T-helper 17 cell (primary cell): ENCODE measurements at places on chromosomes 6 and 20. TPM values are rescaled to one million over a fixed set of nuclear protein-coding genes. Genes with fewer than 3 reads are reported as not detected.

DNA sequence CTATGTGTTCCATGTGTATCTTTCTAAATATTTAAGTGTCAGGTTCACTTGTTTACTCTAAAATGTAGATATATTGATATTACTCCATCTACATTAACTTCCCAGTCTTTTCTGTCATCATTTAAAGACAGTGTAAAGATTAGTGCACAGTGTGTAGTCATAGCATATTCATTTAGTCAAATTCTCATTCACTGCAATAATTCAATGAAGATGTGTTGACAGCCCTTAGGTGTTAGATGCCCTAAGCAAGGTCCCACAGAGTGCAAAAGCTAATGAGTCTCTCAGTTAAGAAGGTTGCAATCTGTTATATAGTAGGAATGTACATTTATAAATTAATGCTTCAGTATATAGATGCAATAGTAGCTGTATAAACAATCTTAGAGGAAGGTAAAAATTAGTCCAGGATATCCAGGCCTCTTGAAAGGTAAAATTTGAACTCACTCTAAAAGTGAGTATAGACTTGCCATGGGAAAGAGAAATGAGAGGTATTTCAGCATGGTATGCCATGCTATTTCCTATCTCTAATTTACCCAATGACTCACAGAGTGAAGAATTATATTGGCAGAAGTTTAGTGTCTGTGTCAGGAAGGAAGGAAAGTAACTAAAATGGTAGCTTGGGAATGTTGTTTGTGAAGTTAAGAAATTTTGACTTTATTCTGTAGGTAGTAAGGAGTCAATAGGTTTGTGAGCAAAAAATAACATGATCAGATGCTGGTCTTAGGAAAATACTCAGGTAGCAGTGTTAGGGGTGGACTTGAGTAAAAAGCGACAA lies 969.9 kb upstream of the CITED2 start:
- no peak overlapping the region for H3K27ac ChIP-seq
- no peak overlapping the region for H3K4me3 ChIP-seq
- no peak for DNase-seq
- H3K4me1 ChIP-seq: no peaks in the 10 kb centered on the region
- no peaks in the 10 kb centered on the region for H3K36me3 ChIP-seq

DNA sequence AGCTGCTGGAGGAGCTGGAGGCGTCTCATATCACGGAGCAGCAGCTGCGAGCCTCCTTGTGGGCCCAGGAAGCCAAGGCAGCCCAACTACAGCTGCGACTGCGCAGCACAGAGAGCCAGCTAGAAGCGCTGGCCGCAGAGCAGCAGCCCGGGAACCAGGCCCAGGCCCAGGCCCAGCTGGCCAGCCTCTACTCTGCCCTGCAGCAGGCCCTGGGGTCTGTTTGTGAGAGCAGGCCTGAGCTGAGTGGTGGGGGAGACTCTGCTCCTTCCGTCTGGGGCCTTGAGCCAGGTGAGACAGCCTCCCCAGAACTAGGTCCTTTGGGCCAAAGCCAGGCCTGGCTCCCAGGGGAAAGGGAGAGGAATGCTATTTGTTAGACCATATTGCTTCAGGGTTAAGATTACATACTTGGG lies 31.7 kb downstream of the C20orf173 start:
- peaks cover 31% of the 10 kb centered on the region for H3K36me3 ChIP-seq
- no peaks in the 10 kb centered on the region for H3K27me3 ChIP-seq
- no peak overlapping the region for H3K27ac ChIP-seq

DNA sequence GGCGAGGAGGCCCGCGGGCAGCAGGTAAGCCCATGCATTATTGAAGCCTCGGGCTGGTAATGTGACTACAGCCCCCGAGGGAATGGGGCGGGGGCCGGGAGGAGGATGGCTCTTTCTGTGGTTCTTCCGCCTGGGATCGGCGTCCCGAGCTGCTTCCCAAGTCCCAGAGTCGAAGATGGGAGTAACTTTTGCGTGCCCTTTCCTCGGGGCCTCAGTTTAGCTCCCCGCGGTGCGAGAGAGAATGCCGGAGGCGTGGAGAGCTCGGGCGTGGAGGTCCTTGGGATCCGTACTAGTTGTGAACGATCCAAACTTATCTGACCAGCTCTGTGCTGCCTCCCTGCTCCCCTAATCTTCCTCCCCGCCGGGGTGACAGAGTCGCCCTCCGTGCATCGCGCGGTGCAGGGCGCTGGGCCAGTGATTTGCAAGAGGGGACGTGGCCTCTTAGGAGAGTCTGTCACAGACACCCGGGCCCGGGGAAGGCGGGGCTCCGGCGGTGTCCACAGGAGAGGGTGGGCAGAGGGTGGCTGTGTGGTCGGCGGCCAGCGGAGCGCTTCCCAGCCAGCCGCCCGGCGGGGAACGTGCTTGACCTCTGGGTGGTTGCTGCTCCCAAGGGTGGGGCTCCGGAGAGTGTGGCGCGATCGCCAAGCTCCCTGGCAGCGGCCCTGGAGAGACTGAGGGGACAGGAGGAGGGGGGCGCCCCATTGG lies 815 bp downstream of the UTRN start:
- peak overlapping the region; percentile 63 for H3K27ac ChIP-seq
- H3K27me3 ChIP-seq: peaks cover 14% of the 10 kb centered on the region
- peak overlapping the region; percentile 94 for H3K4me3 ChIP-seq
- H3K36me3 ChIP-seq: no peaks in the 10 kb centered on the region
- DNase-seq: peak; percentile 19
- peaks cover 23% of the 10 kb centered on the region for H3K4me1 ChIP-seq

GRCh38 chr20:17867131-17867925 lies 101.3 kb downstream of the SNX5 start:
- no peak overlapping the region for H3K27ac ChIP-seq
- DNase-seq: no peak
- no peak overlapping the region for H3K4me3 ChIP-seq

GRCh38 chr20:37941332-37941731 lies 38.4 kb downstream of the VSTM2L start:
- no peak overlapping the region for H3K27ac ChIP-seq
- no peak for DNase-seq
- H3K36me3 ChIP-seq: peaks cover 6% of the 10 kb centered on the region
- peaks cover 2% of the 10 kb centered on the region for H3K4me1 ChIP-seq
- no peak overlapping the region for H3K4me3 ChIP-seq

DNA sequence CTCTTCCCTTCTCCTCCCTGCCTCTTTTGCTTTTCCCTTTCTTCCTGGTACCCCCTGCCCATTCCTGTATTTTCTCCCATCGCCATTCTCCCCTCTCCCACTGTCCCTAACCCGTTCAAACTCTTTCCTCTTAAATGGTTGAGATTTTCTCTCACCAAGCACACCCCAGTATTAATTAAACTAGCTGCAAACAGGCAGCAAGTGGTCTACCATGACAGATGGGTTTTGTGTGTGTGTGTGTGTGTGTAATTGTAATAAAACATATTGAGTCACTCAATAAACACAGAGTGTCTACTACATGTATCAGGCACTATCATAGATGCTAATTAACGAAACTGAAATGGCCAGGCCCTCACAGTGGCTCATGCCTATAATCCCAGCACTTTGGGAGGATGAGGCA lies 6.7 kb downstream of the RAET1E start:
- peaks cover 21% of the 10 kb centered on the region for H3K27me3 ChIP-seq
- H3K4me1 ChIP-seq: peaks cover 24% of the 10 kb centered on the region
- no peak for DNase-seq
- no peak overlapping the region for H3K4me3 ChIP-seq
- peaks cover 2% of the 10 kb centered on the region for H3K36me3 ChIP-seq

- no peaks in the 10 kb centered on the region for H3K27me3 ChIP-seq
- H3K4me1 ChIP-seq: no peaks in the 10 kb centered on the region
- no peak overlapping the region for H3K4me3 ChIP-seq
- no peak overlapping the region for H3K27ac ChIP-seq
Observed at GRCh38 chr6:49733680-49734079, 10.5 kb downstream of the CRISP3 start.

DNA sequence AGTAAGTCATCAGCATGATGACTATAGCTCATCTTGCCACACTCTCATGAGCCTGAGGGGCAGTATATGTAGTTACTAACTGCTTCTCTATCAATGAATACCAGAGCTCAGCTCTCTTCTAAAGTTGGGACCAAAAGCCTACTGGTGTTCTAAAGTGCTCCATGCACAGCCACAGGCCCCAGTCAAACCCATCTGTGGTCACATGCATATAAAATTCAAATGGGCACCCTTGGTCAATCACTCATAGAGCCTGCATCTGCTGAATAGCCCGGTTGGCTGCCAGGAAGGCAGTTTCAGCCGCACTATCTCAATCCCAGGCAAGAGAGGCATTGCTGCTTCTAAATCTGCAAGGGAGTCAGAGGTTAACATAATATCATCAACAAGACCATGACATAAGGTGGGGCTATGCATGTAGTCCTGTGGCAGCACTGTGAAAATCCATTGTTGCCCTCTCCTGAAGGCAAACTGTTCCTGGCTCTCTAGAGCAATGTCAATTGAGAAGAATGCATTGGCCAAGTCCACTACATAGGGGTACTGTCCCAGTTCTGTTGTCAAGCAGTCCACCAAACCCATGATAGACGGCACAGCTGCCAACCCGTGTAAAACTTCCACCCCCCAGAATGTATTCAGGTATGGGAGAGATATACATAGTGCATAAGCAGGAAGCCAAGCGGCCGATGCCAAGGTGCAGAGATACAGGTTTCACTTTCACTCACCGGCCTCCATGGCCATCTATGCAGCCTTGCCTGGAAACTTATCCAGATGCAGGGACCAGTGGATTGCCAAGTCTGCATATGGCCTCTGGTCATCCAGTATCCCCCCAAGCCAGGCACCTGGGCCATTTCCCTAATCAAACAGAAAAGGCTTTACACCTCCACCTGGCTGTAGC lies 76.2 kb downstream of the ALDH8A1 start:
- DNase-seq: no peak
- peak overlapping the region; percentile 10 for H3K27ac ChIP-seq
- no peaks in the 10 kb centered on the region for H3K27me3 ChIP-seq
- peaks cover 22% of the 10 kb centered on the region for H3K4me1 ChIP-seq
- H3K36me3 ChIP-seq: no peaks in the 10 kb centered on the region

DNA sequence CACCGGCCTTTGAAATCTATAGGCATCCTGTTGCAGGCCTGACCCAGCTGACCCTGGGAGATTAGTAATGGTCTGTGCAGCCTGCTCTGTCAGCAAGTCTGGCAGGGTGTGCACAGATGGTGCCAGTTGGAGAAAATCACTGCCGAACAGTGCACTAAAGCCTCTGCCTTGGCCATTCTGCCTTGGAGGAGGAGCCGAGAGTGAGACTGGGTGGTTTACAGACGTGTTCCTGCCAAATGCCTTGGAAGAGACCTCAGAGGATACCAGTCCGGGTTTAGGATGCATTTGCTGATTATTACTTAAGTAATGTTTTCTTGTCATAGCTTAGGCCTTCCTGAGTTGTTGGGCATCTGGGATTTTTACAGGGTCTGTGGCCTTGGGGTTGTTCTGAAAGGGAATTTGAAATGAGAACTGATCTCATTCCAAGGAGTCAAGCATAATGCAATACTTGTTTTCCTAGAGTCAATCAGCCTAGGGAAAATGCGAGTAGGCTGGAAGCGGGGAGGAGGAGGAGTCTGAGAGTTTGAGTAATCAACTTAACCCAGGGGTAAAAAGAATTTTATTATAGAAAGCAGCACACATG lies 292.1 kb downstream of the SOX4 start:
- no peak overlapping the region for H3K4me3 ChIP-seq
- DNase-seq: no peak
- H3K27me3 ChIP-seq: no peaks in the 10 kb centered on the region
- no peaks in the 10 kb centered on the region for H3K36me3 ChIP-seq
- no peak overlapping the region for H3K27ac ChIP-seq

DNA sequence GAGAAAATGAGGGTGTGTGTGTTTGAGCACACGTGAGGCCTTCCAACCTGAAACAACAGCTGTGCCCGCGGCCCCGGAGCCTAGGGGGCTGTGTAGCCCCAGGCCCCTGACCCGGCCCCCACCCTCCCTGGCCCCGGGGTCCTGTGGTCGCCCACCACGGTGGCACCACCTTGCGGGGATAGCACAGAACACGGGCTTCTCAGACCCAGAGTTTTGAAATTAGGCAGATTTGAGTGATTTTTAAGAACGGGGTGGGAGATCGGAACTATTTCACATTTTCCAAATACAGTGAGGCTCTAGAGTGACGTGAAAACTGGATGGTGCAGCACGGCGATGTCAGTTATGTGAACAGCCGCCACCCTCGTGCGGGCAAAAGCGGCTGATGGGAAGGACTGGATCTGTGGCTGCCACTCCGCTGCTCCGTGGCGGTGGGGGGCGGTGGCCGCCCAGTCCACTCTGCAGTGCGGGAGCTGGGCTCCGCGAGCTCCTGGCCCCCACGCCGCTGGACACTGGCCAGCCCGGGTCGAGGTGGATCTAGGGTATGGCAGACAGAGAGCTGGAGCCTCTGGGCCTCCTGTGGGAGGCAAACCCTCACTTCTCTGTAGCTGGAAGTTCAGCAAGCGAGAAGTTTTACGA lies 17.3 kb upstream of the BHLHE23 start:
- peaks cover 6% of the 10 kb centered on the region for H3K4me1 ChIP-seq
- H3K4me3 ChIP-seq: no peak overlapping the region
- no peak for DNase-seq

GRCh38 chr20:5863040-5863833 lies 87.1 kb downstream of the TRMT6 start:
- H3K36me3 ChIP-seq: peaks cover 2% of the 10 kb centered on the region
- H3K27ac ChIP-seq: peak overlapping the region; percentile 61
- DNase-seq: no peak

DNA sequence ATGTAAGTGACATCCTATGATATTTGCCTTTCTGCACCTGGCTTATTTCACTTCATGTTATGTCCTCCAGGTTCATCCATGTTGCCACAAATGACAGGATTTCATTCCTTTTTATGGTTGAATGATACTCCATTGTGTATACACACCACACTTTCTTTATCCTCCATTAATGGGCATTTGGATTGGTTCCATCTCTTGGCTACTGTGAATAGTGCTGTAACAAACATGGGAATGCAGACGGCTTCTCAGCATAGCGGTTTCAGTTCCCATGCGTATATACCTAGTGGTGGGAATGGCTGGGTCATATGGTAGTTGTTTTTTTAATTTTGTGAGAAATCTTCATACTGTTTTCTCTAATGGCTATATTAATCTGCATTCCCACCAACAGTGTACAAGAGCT lies 14.8 kb downstream of the MTHFD1L start:
- no peak overlapping the region for H3K4me3 ChIP-seq
- no peak overlapping the region for H3K27ac ChIP-seq
- DNase-seq: no peak
- no peaks in the 10 kb centered on the region for H3K27me3 ChIP-seq
- peaks cover 4% of the 10 kb centered on the region for H3K36me3 ChIP-seq
- H3K4me1 ChIP-seq: peaks cover 11% of the 10 kb centered on the region

GRCh38 chr6:5181510-5182317 lies 79.0 kb downstream of the LYRM4 start:
- H3K27ac ChIP-seq: no peak overlapping the region
- H3K27me3 ChIP-seq: no peaks in the 10 kb centered on the region
- no peak for DNase-seq
- H3K4me3 ChIP-seq: no peak overlapping the region

GRCh38 chr6:154582696-154583095 lies 72.2 kb upstream of the CNKSR3 start:
- no peaks in the 10 kb centered on the region for H3K4me1 ChIP-seq
- H3K4me3 ChIP-seq: no peak overlapping the region
- no peaks in the 10 kb centered on the region for H3K36me3 ChIP-seq

Gene C6orf141
- not detected for total RNA-seq

Gene LIN28B
- not detected for total RNA-seq

Gene WFDC5
- not detected for total RNA-seq

Gene POM121L2
- not detected for total RNA-seq

Gene ATG5
- total RNA-seq: 27.7 TPM

Gene ABHD16B
- not detected for total RNA-seq

Gene ZBTB46
- 0.72 TPM for total RNA-seq

Gene MANEA
- 3.5 TPM for total RNA-seq
